ENCODE measurements at places on chromosomes 16 and 17.

GRCh38 chr16:3295783-3296182 lies 9.4 kb downstream of the TIGD7 start:
- DNase-seq, result no peak

DNA sequence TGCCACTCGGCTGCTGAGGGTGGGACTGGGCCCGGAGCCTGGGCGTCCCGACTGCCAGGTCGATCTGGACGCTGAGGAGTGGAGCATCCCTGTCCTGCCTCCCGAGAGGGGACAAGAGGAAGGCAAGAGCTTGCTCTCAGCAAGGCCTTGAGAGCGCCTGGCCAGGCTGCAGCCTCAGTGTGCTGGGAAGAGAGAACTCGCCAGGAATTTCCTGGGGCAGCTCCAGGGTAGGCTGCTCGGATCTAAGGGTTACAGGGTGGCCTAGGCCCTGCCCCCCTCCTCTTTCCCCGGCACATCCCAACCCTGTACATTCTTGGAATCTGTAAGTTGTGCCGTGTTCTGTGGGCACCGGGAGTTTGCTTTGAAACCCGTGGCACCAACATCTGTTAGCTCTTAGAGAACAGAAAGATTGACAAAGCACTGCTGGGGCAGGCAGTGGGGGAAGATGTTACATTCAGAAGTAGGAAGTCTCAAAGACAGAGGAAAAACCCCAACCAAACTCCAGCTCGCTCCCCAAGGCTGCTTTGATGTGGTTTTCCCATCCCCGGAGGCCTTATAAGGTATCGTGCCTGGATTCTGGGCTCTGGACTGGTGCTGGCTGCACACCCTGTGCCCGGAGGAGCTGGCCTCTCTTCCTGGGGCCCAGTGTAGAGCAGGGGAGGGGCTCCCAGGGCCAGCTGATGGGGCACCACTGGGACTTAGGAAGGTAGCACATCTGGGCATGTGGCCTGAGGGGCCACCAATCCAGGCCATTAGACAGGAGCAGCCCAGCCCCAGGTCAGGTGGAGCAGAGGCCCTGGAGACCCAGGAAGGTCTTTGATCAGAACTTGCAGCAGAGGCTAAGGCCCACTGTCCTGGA lies 55.2 kb downstream of the NKD1 start:
- no peak for DNase-seq

- no peak for DNase-seq
These were observed 38.2 kb downstream of the MARF1 start for GRCh38 chr16:15604460-15605440.

DNA sequence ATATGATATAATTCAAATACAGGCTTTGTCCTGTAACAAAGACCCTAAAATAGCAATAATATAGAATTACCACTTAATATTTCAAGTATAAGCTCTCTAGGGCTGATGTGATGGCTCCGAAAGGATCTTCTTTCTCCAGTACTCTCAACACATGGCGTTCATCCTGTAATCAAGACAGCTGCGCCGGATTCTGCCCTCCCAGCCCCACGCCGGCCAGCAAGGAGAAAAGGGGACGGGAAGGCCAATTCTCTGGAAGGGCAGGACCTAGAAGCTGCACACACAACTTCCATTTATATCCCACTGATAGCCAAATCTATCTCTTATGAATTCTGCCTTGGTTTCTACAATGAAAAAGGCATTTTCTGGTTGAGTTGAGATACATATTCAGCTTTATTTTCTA lies 32.0 kb downstream of the CCDC182 start:
- DNase-seq, result no peak

Data from esophagus squamous epithelium (tissue), 5 donors.